AML-193 (cell line): ENCODE measurements at places on chromosomes 12 and 14.

GRCh38 chr14:99850709-99851108 lies 57.5 kb downstream of the EML1 start:
- no peak for DNase-seq

- no peak for DNase-seq
These were observed 21.2 kb upstream of the RDH16 start for GRCh38 chr12:56978397-56979138.

DNA sequence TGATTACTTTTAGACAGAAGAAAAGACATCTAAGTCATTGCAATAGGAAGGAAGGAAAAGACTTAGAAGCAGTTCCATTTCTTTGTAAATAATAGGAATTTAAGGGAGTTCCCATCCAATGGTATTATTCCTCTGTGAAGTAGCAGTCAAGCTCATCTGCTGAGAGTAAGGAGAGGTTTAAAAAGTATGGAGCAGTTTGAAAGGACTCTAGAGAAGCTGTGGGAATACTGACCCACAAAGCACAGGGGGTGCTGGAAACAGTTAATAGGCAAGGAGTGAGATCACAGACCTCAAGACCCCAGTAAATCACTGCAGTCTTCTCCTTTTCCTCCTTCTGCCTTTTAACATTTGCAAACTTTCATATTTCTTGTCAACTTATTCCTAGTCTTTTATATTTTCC lies 428.5 kb downstream of the ADAMTS20 start:
- no peak for DNase-seq

DNA sequence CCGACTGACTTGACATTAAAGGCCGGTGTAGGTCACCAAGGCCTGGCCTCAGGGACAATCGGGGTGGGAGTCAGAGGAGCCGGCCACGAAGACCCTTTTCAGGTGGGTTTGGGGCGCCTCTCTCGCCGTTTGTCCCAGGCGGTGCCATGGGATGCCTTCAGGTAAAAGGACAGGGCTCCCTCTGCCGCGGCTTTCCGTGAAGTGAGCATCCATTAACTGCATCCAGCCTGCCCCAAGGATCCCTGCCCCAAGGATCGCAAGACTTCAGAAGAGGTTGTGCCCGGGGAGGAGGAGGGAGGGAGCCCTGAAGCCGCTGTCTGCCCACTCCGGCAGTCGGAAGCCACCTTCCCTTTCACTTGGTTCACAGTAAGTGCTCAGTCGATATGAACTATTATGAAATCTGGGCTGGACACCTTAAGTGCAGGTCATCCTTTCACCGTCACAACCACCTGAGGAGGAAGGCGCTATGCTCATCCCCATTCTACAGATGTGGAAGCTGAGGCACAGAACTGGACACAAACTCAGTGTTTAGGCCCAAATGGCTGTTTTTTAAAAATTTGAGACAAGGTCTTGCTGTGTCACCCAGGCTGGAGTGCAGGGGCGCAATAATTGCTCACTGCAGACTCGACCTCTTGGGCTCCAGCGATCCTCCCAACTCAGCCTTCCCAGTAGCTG lies 964 bp downstream of the SDS start:
- no peak for DNase-seq

DNA sequence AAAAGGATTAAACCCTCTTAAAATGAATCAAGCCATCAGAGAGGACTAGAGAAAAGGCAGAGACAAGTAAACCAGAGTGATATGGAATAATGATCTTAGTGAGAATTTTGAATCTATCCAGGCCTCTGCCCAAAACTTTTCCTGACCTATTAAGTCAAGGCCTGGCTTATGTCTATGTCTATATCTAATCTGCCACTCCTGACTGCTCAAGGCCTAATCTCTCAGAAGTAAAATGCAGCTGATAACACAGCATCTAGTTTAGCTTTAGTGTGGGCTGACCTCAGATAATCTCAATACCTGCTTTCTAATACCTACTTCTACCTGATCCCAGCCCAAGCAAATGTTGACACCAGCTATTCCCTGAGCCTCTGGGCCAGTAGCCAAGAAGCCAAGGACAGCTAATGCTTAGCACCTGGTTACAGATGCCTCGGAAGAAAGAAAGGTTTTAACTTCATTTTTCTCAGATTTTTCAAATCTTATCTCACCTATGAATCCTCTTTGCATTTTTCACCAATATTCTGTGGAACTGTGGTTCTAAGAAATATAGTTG lies 1472.5 kb upstream of the SEL1L start:
- no peak for DNase-seq

GRCh38 chr14:49636866-49637265 lies 1.8 kb upstream of the DNAAF2 start:
- DNase-seq = no peak

DNA sequence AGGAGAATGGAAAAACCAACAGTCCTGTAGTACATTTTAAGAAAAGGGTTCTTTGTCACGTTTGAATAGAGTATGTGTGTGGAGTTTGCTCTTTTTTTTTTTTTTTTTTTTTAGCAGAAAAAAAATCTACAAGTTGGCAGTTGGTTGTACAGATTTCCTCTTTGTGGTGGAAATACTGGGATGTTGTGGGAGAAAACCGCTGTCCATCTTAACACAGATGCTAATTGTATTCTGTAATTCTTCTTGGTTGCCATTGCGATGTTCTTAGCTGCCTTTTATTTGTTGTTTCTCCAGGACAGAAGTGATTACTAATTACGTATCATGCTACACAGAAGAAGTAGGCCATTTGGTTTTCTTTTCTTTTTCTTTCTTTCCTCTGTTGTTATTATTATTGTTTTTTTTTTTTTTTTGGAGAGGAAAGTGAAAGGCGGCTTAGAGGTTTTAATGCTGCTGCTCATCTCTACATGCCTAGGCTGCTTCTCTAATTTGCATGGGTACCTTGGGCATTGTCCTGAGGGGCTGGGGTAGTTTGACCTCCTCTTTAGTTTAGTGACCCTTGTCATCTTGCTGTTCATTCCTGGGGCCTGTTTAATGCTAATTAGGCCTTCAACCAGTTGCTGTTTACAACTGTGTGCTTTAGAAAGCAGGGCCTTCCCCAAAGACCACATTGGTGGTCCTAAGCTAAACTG lies 94.7 kb downstream of the TMTC2 start:
- no peak for DNase-seq

GRCh38 chr14:32244404-32244803 lies 41.3 kb upstream of the RNU6-8 start:
- DNase-seq = no peak

DNA sequence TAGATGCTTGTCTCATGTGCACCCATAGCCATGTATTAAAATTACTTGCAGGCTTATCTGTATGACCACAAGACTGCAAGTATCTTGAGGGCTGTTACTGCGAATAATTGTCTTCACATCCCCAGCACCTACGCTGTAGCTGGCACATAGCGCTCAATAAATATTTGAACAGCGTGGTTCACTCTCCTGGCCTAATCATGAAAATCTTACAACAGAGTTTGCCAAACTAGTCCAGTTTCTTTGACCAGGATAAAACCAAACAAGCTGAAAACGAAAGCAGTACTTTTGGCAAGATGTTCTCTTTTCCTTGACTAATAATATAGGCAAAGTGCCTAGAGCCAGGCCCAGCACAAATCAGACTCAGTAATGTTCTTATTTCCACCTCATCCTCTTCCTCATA lies 106.7 kb downstream of the RPS29 start:
- DNase-seq = no peak

DNA sequence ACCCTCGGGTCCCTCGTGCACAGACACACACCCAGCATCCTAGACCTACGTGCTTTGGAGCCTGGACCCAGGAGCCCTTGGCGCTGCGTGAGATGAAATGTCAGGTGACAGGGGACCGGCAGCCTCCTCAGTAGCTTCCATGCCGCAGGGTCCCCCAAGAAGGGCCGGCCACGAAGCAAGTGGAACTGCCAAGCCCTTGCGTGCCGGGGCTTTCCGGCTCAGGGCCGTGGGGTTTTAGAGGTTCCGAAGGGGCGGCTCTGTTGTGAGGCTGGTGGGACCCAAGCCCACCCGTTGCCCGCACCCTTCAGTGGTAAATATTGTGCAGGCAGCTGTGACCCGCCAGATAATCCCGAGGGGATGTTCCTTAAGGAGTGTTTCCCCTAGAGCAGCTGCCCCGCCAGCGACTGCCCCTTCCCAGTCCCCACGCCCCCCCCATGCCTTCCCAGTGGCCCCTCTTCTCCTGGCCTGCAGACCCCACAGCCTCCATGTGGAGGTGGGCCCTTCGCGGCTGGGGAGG lies 133.7 kb downstream of the ADGRD1 start:
- DNase-seq = no peak

DNA sequence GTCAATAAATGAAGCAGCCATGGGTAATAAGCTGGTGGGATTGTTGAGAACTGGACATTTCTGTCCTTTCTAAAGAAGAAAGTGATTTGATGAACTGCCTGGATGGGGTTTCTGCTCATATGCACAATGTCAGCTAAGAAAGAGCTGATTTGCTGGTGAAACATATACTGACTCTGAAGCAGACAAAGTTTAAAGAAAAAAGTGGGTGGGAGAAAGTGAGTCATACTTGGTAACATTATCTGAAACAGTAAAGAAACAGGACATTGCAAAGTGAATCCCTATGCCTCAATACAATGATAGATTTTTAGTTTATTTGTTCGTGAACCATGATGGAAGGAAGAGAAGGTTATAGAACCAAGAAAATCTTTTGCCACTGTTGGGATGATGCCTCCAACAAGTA lies 95.6 kb upstream of the DNM1L start:
- no peak for DNase-seq

- no peak for DNase-seq
These were observed 7.3 kb downstream of the ULK1 start for GRCh38 chr12:131901431-131902331.

DNA sequence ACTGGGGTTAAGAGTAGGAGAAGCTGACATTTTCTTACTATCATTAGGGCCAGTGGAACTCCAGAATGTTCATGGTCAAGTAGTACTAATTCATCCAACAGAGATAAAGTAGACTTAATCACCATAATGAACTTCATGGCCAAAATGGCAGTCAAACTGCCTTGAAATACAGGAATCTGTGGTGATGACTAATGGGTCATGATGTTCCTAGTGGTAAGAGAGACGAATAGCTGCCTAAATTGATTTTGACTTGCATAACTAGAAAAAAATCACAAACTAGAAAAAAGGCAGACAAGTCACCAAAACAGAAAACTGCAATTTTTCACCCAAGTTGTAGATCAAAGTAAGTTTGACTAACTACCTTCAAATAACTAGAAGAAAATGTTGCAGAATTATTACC lies 138.5 kb downstream of the MGAT4C start:
- DNase-seq = no peak
